ENCODE measurements at places on chromosomes 5 and 9.

DNA sequence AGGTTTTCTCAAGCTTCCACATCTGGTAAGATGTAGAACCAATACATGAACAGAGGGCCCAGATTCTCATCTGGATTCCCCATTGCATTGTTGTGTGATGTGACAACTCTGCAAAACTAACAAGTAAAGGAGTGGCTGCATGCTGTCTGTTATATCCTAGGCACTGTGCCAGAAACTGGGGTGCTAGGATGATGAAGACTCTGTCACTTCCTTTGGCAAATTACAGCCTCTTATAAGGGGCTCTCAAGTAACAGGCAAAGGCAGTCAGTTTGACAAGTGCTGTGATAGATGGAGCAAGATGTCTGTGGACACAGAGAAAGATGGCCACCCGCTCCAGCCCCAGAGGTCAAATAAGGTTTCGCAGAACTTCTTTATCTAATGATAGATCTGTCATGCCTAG lies 115.7 kb downstream of the PAPPA start:
- no peak for DNase-seq

DNA sequence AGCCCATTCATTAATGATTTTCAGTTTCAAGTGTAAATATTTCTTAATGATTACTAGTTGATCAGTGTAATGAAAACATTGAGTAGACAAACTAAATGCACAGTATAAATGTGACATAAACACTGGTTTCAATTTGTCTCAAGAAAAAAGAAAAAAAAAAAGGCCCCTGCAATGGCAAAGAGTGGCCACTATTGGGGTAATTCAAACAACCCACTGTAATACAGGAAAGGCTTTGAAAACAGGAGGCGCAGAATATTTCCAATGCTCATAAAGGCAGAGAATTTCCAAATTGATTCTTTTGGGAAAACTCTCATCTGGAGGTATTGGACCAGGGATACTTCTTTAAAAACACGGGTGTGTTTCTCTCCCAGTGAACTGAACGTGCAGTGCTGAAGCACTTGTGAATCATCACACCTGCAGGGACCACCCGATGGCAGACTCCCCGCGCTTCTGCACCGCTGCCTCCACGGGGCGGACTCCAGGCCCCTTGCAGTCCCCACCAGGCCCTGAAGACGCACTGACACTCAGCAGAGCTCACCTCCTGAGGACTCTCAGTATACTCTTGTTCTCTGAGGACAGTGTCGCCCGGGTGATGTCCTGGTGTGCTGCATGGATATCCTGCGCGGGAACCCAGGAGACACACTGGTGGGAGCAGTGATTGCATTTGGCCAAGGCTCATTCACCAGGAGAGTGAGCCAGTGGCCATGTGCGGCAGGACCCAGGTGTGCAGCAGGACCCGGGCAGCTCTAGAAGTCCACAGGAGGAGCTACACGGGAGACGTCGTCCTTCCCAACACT lies 227.6 kb upstream of the IRX4 start:
- DNase-seq = no peak

DNA sequence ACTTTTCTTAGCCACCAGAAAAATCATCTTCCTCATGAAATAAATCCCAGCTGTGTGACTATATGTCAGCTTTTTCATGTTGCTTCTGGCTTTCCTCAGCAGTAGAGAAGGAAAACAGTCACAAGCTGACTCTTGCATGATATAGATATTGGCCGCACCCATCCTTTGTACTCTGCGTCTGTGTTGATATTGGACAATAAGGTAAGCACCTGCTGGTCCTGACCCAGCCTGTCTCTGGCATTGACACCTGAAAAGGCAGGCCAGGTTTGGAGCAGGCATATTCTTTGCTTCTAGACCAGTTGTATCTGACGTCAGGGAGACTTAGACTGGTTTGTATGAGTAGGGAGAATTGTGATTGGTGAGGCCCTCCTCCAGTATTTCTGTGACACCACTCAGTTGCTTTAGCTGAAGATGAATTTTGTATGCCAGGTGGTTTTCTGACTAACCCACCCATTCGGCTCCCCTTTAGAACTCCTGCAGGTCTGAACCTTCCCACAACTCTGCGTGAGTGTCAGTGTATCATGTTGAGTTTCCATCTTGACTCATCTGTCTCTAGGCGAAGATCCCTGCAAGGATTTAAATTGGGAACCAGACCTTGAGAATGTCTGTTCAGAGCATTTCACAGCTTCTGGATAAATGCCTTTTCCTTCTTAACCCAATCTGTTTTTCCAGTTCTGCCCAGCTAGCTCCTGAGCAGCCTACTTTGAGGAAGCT lies 151.2 kb upstream of the RUSC2 start:
- DNase-seq = no peak

- no peak for DNase-seq
These were observed 35.4 kb upstream of the RLN1 start for GRCh38 chr9:5375091-5375490.

DNA sequence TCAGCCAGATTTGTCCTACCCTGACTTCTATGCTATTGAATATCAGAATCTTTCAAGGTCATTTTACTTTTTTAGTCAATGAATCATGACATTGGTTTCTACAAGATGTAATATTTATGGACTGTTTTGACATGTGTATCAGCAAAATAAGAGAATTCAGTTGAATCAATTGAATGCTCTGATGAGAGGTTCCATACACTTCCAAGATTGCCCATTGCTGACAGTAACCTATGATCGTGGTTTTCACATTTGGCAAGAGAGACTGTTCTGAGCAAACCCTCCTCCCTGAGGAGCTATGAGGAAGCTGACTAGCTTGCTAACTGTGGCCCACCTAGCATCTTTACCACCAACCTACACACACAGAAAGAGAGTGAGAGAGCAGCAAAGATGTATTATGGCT lies 56.7 kb upstream of the FST start:
- no peak for DNase-seq

GRCh38 chr5:131268758-131269370 lies 5.0 kb downstream of the CDC42SE2 start:
- no peak for DNase-seq

DNA sequence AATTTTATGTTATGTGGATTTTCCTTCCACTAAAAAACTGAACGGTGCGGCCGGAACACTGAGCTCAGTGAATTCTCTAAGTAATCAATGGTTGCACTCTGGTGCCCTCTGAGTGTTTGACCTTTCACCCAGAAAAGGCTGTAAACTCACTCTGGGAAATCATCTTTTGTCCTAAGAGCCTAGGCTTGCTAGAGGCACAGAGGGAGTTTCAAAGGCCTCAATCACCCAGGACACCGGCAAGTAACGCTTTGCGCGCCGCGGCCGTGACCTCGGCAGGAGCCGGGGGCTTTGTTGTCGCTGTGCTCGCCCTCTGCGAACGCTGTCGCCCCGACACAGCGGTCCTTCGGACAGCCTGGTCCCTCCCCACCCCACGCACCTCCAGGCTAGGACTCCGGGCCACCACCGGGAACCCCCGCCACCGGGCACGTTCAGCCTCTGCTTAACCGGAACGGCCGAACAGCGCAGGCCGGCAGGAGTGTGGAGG lies 703 bp downstream of the ISCA1 start:
- DNase-seq = no peak

GRCh38 chr5:127757576-127757975 lies 54.4 kb downstream of the CCDC192 start:
- no peak for DNase-seq

- no peak for DNase-seq
These were observed 687.1 kb downstream of the TLE1 start for GRCh38 chr9:81002242-81002641.

DNA sequence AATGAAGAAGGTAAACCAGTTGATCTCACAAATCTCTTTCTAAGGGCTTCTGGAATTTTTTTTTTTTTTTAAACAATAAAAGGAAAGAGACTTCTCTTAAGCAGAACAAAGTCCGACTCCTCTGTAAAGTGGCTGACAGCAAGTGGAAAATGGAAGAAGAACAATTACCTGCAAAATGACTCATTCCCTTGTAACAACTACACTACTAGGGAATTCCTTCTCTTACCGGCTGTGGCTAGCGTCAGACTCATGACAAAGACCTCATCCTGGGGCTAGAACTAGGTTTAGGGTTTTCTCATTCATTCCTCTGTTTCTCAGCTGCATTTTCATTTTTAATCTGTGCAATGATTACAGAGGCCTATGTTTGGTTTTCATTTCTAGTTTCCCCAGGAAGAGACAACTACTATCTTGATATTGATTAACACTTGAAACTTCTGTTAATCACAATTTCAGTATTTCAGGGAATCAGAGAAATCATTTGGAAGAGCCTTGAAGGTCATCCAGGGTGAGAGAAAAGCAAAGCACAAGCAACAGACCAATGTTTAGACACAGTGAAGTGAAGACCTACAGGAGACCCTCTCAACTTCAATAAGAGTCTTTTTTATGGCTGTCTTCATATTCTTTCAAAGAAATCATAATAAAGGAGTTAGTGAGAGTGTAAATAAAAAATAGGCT lies 437.9 kb downstream of the RAB3C start:
- no peak for DNase-seq

- DNase-seq = no peak
These were observed 680.0 kb downstream of the TAF11L14 start for GRCh38 chr5:18314192-18314778.

DNA sequence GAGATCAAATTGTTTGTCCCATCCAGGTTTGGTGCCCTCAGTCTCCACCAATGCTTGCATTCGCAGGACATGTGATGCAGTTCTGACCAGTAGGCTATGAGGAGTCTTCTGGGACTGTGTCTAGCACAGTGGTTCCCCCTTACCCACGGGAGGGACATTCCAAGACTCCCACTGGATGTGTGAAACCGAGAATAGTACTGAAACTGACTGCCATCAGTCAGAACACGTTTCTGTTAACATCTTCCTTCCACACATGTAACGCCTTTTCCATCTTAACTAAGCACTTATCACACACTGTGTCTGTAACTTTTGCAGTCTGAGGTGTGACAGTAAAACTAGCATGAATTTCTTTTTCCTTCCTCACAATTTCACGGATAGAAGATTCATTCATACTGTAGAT lies 74.7 kb downstream of the PTTG1 start:
- DNase-seq = no peak

DNA sequence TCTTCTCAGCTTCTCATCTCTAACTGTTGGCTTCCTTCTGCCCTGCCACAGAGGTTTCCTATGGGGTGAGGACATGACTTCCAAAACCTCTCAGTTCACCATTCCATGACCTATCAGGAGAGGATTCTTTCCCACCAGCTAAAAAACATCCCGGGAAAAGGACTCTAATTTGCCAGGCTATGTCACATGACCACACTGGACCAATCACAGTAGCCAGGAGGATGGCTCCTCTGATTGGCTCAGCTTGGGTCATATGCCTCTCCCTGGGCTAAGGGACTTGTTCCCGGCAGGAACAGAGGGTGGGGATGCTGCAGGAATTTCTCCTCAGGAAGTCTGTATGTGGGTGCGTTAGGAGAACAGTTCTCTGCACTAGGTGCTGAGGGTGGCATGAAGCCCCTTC lies 40.3 kb upstream of the XPA start:
- no peak for DNase-seq

GRCh38 chr5:53331463-53331862 lies 149.0 kb upstream of the FST start:
- no peak for DNase-seq

- DNase-seq = no peak
These were observed 42.0 kb upstream of the FKTN start for GRCh38 chr9:105515811-105516413.

DNA sequence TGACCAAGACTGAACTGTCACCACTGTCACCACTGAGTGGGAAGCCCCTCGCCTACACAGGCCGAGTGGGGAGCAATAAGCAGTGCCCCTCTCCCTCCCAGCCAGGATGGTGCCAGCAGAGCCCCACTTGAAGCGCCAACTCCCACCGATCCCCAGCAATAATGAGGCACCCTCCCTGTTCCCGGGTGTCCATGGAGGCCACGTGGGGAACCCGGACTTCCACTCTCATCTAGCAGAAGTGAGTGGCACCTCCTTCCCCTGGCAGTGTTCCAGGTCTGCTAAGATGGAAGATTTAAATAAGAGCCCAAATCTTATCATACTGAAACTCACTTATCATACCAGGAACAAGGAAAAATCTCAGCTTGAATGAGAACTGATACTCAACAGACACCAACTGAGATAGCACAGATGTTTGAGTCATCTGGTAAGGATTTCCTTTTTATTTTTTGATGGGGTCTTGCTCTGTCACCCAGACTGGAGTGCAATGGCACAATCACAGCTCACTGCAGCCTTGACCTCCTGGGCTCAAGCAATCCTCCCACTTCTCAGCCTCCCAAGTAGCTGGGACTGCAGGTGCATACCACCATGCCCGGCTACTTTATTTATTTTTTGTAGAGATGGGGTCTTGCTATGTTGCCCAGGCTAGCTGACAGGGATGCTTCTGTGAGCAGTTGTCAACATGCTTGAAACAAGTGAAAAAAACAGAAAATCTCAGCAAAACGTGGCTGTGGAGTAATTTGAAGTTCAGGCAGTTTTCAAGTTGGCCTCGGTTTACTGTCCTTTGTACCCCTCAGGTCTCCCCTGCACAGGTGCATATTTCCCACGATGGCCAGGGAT lies 29.6 kb upstream of the ASS1 start:
- DNase-seq = no peak

- DNase-seq = no peak
These were observed 505 bp downstream of the RPS14 start for GRCh38 chr5:150448952-150449516.

GRCh38 chr5:115758356-115758755 lies 58.1 kb downstream of the CDO1 start:
- no peak for DNase-seq

DNA sequence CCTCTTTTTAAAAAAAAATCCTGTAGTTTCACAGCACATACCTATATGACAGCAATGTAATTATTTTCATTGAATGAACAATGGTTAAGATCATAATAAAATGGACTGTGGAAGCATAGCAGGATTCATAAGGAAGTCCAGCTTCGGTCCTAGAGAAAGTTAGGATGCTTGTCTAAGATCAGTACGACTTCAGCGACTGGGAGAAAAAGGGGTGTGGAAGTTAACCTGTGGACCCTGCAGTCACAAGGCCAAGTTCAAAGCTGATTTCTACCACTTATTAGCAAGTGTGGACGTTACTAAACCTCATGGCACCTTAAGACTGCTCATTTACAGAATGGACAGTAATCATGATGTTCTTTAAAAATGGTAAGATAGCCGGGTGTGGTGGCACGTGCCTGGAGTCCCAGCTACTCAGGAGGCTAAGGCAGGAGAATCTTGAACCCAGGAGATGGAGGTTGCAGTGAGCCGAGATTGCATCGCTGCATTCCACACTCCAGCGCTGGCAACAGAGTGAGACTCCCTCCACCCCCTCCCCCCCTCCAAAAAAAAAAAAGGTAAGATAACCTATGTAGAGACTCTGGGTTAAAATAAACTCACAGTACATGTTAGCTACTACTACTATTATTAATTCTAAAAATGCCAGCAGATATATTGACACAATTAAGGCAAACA lies 71.6 kb upstream of the PCA3 start:
- no peak for DNase-seq

GRCh38 chr5:71893451-71893850 lies 174.4 kb downstream of the CARTPT start:
- DNase-seq = no peak

GRCh38 chr5:27336817-27337216 lies 298.4 kb upstream of the CDH9 start:
- no peak for DNase-seq

- no peak for DNase-seq
These were observed 96.7 kb upstream of the RETREG1 start for GRCh38 chr5:16713386-16713928.

GRCh38 chr9:136899196-136899595 lies 12.9 kb downstream of the TRAF2 start:
- DNase-seq = no peak

GRCh38 chr5:109994135-109994534 lies 304.4 kb downstream of the MAN2A1 start:
- DNase-seq = no peak

GRCh38 chr5:30551618-30552017 lies 641.9 kb upstream of the CDH6 start:
- DNase-seq = no peak
